ENCODE measurements at places on chromosomes 3 and 15.

GRCh38 chr3:51718547-51719409 is 11.9 kb downstream of the GRM2 start:
- peak; percentile 92 for DNase-seq

DNA sequence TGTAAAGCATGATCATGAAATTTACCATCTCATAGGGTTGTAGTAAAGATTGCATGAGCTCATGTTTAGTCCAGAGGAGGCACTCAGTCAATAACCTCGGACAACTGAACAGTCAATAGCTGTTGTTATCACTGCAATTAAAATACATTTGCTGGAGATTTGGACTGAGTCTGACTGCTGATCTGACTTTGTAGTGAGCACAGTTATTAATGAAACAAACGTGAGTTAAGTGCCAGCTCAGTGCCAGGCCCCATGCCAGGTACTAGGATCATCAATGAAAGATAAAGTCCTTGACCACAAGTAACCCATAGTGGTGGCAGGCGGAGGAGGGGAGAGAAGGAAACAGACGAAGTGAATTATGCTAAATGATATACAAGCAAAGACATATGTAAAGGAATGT is 43.7 kb upstream of the PRICKLE2 start:
- DNase-seq, result no peak

DNA sequence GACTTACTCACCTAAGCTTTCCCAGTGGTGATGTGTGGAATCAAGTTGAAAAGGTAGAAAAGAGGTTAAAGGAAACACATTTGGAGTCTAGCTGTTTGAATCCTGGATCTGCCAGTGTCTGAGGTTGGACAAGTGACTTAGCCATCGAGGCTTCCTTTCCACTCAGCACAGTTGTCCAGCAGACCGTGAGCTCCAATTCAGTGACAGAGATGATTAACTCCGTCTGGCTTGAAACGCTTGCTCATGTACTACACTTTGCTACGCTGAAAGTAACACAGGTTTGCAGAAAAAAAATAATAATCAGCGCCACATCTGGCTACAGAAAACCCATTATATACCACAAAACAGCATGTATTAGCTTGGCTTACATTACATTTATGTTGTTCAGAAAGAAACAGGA is 364.9 kb upstream of the MCTP2 start:
- DNase-seq, result no peak

- DNase-seq, result no peak
These were observed 83.9 kb upstream of the STT3B start for GRCh38 chr3:31448882-31449243.

DNA sequence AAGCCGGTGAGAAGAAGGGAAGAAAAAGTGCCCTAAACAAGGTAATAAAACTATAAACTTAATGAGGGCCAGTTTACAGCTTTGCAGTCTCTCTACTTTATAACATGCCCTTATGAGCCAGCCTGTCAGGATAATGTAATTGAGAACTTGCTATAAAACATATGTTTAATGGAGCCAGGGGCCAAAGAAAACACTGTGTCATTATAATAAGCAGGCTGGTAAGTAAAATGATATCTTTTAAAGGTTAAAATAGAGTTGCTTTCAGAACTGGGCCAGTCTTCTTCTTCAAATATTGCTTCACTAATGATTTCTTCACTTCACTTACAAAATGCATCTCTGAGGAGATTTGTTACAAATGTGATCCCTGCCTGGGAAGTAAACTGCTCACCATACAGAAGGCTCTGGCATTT is 192.5 kb downstream of the SHOX2 start:
- no peak for DNase-seq

DNA sequence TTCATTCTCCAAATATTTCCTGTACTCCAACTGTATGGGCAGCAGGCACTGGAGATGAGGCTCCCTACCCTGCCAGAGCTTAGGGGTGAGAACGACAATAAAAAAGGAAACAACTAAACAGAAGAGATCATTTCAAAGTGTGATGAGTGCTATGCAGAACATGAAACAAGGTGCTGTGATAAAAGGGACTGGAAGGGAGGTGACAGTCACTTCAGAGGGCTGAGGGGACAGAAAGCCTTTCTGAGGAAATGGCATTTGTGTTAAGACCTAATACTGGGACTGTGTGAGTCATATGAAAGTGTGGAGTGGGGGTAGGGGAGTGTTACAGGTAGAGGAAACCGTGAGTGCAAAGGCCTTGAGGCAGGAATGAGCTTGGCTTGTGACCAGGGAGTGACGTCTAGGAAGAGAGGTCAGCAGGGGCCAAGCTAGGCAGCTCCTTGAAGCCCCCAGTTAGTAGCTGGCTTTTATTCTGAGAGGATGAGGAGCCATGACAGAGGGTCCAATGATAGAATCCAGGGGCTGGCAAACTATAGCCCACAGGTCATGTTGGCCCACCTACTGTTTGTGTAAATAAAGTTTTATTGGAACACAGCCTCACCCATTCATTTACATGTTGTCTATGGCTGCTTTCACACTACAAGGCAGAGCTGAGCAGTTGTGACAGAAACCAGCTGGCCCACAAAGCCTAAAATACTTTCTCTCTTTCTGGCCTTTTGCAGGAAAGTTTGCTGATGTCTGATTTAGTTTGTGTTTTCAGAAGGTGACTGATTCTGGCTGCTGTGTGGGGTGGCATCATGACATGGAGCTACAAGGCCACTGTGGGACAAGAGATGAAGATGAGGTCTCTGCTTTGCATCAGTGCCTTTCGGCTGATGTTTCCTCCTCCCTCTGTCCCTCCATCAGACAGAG is 56.6 kb downstream of the LSM3 start:
- DNase-seq, result no peak

DNA sequence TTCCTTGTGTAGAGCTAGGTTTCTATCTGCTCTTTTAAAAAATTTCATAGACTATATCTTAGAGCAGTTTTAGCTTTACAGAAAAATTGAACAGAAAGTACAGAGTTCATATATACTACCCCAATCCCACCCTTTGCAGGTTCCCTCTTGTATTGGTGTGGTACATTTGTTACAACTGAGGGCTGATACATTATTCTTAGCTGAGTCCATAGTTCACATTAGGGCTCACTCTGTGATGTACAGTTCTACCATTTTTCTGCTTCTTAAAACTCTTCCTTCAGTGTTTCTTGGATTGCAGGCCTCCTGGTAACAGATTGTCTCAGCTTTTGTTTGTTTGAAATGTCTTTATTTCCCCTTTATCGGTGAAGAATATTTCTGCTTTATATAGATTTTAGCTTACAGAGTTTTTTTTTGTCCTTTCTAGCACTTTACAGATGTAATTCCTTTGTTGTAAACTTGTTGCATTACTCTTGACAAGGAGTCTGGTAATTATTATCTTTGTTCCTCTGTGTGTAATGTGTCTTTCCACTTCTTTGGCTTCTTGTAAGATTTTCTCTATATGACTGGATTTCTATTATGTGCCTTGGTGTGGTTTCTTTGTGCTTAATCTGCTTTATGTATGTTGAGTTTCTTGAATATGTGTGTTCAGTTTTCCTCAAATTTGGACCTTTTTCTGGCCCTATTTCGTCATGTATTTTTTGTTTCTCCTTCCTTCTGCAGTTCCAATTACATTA is 25.3 kb downstream of the MEF2A start:
- no peak for DNase-seq

DNA sequence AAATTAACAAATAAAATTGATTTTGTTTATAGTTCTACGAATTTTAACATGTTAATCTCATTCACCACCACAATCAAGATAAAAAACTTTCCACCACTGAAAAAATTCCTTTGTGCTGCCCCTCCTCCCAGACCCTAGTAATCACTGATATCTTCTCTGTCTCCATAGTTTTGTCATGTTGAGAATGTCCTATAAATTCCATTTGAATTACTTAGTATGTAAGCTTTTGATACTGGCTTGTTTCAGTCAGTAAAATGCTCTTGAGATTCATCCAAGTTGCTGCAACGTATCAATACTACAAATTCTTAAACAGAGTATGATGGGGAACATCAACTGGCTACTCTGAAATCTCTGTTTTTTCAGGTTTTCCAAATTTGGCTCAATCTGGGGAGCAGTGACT is 129.6 kb downstream of the CTNNB1 start:
- no peak for DNase-seq

DNA sequence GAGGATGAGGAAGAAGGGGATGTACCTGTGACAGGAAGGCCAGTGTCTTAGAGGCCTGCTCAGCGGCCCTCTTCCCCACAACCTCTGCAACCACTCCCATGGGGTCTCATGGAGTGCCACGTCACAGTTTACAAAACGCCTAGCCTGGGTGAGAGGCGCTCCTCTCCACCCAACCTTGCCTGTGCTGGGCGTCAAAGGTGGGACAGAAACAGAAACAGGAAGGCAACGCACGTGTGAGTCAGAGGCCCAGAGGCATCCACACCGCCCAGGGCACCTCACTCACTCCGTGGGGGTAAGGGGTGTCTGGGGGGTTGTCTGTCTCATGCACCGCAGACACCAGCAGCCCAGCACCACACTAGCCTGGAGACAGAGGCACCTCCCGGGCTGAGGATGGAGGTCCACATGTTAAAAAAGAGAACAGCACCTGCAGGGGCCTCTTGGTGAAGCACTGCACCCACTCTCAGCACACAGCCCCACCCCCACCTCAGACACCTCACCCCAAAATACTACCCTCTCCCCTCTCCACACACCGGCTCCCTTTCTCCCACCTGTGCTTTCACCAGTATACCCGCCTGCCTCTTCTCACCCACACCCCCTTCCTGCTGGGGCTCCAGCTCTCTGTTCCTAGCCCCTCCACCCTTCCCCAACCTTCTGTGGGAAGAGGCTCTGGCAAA is 4.7 kb upstream of the CALML4 start:
- no peak for DNase-seq

DNA sequence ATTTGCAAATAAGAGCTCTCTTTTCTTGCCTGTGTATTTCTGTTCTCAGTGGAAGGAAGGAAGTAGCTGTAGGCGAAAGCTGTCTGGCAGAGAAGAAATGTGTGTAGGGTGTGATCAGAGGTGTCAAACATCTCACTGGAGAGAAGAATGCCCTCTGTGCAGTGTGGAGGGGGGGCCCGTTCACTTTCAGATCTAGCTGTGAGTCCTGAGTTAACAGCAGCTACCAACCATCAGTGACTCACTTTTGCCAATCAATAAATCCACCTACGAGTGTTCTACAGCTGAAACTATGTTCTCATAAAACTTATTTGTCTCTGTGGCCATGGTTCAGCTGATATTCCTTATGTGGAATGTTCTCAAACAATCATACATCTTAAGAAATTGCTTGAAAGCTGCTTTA is 103.7 kb downstream of the FRMD4B start:
- DNase-seq, result no peak

- no peak for DNase-seq
These were observed 127.8 kb downstream of the EPHB1 start for GRCh38 chr3:134922866-134923265.

Measured in iPS-NIHi11 (cell line).